ENCODE measurements at places on chromosomes 16 and 17. TPM values are rescaled to one million over a fixed set of nuclear protein-coding genes. Genes with fewer than 3 reads are reported as not detected.

TEX19 gene
- polyA plus RNA-seq, result not detected

SLC47A2 gene
- 2.2 TPM for polyA plus RNA-seq

ZNF205 gene
- 8.7 TPM for polyA plus RNA-seq

SRL gene
- polyA plus RNA-seq, result not detected

ABCC12 gene
- polyA plus RNA-seq, result not detected

KIAA0513 gene
- polyA plus RNA-seq, result 3.6 TPM

ZMYND15 gene
- 0.31 TPM for polyA plus RNA-seq

WFIKKN2 gene
- not detected for polyA plus RNA-seq

KRTAP2-3 gene
- 21.3 TPM for polyA plus RNA-seq

SPN gene
- 0.07 TPM for polyA plus RNA-seq

RCVRN gene
- not detected for polyA plus RNA-seq

IGF2BP1 gene
- polyA plus RNA-seq, result not detected

JPH3 gene
- 0.01 TPM for polyA plus RNA-seq

CCL3 gene
- polyA plus RNA-seq, result not detected

CDRT15 gene
- polyA plus RNA-seq, result not detected

Measured in keratinocyte (primary cell).